Progenitor cell of endocrine pancreas (in vitro differentiated cells): ENCODE measurements at places on chromosomes 12 and 14. TPM values are rescaled to one million over a fixed set of nuclear protein-coding genes. Genes with fewer than 3 reads are reported as not detected.

DNA sequence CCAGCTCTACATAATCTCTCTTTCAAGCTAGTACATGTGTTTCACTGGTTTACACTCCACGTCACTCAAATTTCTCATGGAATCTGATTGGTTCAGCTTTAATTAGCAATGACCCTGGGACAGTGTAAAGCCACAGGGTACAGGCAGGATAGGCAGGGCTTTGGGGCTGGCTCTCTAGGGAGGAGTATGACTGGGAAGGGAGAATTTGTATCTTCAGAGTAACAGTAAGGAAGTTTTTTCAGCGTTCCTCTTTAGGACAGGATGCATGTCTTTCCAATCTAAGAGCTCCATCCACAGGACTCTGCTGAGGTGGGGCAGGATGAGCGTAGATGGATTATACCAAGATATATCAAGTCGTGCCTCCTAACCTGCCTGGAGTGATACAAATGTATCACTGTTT, 112.0 kb upstream of the CLEC14A start:
- no peaks in the 10 kb centered on the region for H3K27me3 ChIP-seq
- H3K4me3 ChIP-seq, result no peak overlapping the region
- DNase-seq, result no peak
- no peaks in the 10 kb centered on the region for H3K4me1 ChIP-seq

Gene TESPA1
- total RNA-seq, result not detected in 2 replicates

Gene SETD3
- total RNA-seq, result 46.0 and 51.7 TPM in 2 replicates

Gene ERGIC2
- total RNA-seq, result 105 and 115 TPM in 2 replicates

DNA sequence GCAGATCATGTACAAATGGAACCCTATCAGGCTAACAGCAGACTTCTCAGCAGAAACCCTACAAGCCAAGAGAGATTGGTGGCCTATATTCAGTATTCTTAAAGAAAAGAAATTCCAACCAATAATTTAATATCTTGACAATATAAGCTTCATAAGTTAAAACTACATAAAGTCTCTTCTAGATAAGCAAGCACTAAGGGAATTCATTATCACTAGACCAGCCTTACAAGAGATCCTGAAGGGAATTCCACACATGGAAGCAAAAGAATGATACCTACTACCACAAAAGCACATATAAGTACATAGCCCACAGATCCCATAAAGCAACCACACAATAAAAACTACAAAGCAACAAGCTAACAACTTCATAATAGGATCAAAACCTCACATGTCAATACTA, 60.4 kb upstream of the SCAF11 start:
- H3K36me3 ChIP-seq, result no peaks in the 10 kb centered on the region
- H3K27me3 ChIP-seq, result no peaks in the 10 kb centered on the region
- H3K27ac ChIP-seq, result no peak overlapping the region
- no peaks in the 10 kb centered on the region for H3K4me1 ChIP-seq
- no peak overlapping the region for H3K4me3 ChIP-seq
- DNase-seq, result no peak

Gene MCRS1
- 88.1 and 92.6 TPM in 2 replicates for total RNA-seq

Gene PIANP
- 2.0 and 2.4 TPM in 2 replicates for total RNA-seq

- no peak overlapping the region for H3K4me3 ChIP-seq
- H3K4me1 ChIP-seq, result peaks cover 3% of the 10 kb centered on the region
- peaks cover 3% of the 10 kb centered on the region for H3K36me3 ChIP-seq
- peak; percentile 50 for DNase-seq
- peaks cover 21% of the 10 kb centered on the region for H3K27me3 ChIP-seq
- peak overlapping the region; percentile 47 for H3K27ac ChIP-seq
Observed at GRCh38 chr12:49331380-49332222, 5.4 kb downstream of the C1QL4 start.

GRCh38 chr14:103868242-103868897, 21.0 kb upstream of the PPP1R13B start:
- peaks cover 5% of the 10 kb centered on the region for H3K4me1 ChIP-seq
- H3K4me3 ChIP-seq, result no peak overlapping the region
- H3K27ac ChIP-seq, result peak overlapping the region; percentile 88
- H3K27me3 ChIP-seq, result no peaks in the 10 kb centered on the region
- DNase-seq, result no peak
- H3K36me3 ChIP-seq, result no peaks in the 10 kb centered on the region

GRCh38 chr14:105199093-105199492, 18.0 kb upstream of the NUDT14 start:
- no peak for DNase-seq
- H3K27ac ChIP-seq, result no peak overlapping the region
- H3K4me3 ChIP-seq, result no peak overlapping the region
- H3K27me3 ChIP-seq, result peaks cover 28% of the 10 kb centered on the region

DNA sequence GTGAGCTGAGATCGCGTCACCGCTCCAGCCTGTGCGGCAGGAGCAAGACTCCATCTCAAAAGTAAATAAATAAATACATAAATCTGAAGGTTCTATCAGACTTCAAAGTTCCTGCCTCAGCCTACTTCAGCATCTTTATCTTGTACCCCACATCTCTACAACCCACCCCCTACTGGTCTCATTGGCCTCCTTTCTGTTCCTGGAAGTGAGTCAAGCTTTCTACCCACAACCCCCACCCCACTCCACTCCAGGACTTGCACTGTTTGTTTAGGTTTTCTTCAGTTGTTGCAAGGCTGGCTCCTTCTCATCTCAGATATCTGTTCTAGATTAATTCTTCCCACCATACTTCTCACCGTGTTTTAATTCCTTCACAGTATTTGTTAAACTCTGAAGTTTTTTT, 714 bp upstream of the PSMC6 start:
- peak overlapping the region; percentile 99 for H3K27ac ChIP-seq
- H3K36me3 ChIP-seq, result peaks cover 15% of the 10 kb centered on the region
- H3K4me1 ChIP-seq, result peaks cover 20% of the 10 kb centered on the region
- no peak for DNase-seq
- H3K27me3 ChIP-seq, result no peaks in the 10 kb centered on the region

DNA sequence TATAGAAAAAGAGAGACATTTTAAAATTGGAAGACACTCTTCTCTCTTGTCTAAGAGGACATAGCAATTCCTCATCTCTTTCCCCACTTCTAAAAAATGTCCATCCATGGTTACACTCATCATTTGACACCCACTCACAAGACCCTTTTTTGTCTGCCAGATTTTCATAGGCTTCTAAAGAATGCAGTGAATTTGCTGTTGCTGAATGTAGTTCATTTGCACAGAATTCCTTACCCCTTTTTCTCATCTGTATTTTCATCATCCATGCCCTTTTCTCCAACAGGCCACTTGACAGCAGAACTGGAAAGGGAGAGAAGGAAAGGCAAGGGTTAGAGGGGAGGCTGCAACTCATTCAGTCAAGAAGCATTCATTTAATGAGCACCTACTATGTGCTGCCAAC, 128.0 kb downstream of the NUAK1 start:
- DNase-seq, result no peak
- no peak overlapping the region for H3K4me3 ChIP-seq
- no peak overlapping the region for H3K27ac ChIP-seq
- peaks cover 10% of the 10 kb centered on the region for H3K4me1 ChIP-seq

DNA sequence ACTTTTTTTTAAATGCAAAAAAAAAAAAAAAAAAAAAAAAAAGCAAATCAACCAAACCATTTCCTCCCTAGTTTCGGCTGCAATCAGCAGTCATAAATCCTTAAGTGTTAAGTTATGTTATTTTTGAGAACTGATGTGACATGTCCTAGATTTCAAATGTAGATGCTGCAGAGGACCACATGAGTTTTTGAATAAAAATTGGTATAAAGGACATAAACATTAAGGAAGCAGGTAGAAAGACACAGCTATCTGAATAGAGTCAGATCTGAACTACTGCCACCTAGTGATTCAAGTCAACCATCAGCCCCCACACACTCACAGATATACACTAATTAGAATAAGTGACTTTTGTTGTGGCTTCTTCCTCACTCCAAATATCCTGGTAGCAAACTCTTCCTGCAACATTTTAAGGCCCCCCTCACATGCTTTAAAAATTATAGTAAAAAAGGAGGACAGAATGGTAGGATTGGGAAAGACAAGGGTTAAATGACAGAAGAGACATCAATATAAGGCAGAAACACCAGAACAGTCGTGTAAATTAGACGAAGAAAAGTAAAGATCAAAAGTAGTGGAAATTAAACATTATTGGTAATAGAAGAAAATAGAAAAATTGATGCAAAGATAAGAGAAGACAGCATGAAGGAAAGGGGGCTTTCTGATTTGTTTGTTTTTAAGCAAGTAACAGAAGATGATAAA, 394.5 kb upstream of the ATP2B1 start:
- H3K4me3 ChIP-seq, result no peak overlapping the region
- H3K4me1 ChIP-seq, result peaks cover 17% of the 10 kb centered on the region
- H3K27ac ChIP-seq, result peak overlapping the region; percentile 4
- DNase-seq, result no peak
- no peaks in the 10 kb centered on the region for H3K27me3 ChIP-seq

DNA sequence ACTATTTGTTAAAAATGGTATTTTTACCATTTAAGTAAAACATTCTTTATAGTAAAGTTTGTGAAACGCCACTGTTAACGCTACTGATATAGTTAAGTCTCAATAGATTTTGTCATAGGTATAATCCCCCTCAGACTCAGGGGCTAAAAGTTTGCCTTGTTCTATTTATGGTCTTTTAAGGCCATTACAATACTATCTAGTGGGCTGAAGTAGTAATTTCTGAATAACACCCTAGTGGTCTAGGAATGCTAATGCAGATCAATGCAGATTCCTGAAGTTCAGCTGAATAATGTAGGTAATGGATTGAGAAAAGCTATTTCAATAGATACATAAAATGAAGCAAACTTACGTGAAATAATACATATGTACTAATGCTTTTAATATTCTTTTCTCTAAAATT, 989.3 kb upstream of the NOVA1 start:
- H3K27ac ChIP-seq, result no peak overlapping the region
- no peak overlapping the region for H3K4me3 ChIP-seq
- H3K36me3 ChIP-seq, result no peaks in the 10 kb centered on the region
- no peak for DNase-seq
- no peaks in the 10 kb centered on the region for H3K4me1 ChIP-seq
- no peaks in the 10 kb centered on the region for H3K27me3 ChIP-seq
